ENCODE measurements at places on chromosomes 4 and X. TPM values are rescaled to one million over a fixed set of nuclear protein-coding genes. Genes with fewer than 3 reads are reported as not detected.

The FDCSP gene
- not detected for polyA plus RNA-seq

GRCh38 chr4:97317201-97317600 is 826.1 kb downstream of the STPG2 start:
- no peak for DNase-seq

- no peak for DNase-seq
Observed at GRCh38 chr4:7253837-7254236, 61.5 kb downstream of the SORCS2 start.

GRCh38 chr4:29805245-29805644 is 914.9 kb upstream of the PCDH7 start:
- DNase-seq, result no peak

GRCh38 chrX:18961686-18962085 is 22.2 kb downstream of the PHKA2 start:
- DNase-seq, result no peak

DNA sequence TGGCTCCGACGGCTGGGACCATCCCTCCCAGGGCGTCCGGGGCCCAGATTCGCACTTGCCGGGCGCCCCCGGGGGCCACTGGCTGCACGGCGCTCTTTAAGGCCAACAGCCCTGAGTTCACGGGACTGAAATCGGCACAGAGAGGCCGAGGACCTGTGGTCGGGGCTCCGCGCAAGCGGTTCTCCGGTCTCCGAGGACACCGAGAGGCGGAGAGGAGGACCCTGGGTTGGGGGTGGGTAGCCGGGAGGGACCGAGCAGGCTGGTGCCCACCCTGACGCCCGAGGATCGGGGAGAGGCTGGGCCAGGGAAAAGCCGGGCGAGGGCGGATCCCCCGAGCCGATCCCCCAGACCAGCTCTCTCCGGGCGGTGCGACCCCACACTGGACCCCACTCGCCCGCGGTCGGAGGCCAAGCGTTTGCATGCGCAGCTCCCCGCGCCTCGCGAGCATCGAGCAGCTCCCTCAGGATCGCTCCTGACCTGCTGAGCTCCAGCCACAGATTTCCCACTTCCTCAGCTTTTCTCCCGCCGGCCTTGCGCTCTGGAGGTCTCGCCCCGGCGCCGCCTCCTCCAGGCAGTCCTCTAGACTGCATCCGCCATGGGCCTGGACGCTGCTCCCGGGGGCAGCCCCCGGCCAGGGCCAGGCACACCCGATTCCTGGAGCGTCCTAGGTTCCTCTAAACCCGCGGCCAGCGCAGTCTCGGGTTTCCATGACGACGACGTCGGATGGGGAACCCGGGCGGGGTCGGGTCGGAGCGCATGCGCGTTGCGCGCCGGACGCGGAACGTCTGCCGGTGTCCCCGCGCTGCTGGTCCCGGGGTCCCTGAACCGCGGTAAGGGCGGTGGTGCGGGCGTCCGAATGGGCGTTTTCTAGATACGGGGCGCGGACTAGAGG is 17.6 kb upstream of the NAT8L start:
- DNase-seq, result peak; percentile 82

The NPY1R gene
- 1.6 TPM for polyA plus RNA-seq

- DNase-seq, result no peak
Observed at GRCh38 chr4:149047368-149047767, 605.2 kb upstream of the NR3C2 start.

DNA sequence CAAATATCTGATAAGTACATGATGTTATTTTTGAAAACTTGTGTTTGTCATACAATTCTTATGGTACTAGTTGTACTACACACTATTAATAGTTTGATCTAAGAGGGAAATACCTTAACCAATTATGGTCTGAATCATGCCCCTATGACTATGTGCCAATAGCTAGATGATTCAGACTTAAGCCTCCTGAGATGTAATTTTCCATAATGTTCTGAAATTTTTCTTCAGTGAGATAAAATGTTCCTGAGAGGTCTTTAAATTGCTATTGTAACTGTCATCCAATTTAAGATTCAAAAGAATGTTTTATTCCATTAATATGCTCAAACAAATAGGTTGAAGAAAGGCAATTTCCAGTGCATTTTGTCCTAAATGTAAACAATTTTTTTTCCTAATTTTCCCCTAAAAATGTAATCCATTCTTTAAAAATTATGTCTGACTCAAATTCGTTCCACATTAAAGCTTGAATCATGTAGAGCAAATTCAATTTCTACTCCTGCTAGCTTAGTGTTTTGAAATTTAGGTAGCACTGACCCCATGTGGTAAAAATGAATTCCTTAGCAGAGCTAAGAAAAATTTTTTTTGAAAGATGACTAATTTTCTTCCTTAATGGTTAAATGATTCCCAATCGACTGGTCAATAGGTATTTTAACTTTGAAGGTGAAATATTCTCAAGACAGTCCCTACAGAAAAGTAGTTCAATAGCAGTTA is 49.1 kb downstream of the APOOL start:
- DNase-seq, result no peak

GRCh38 chr4:76867880-76868655 is 29.9 kb downstream of the SOWAHB start:
- no peak for DNase-seq

- DNase-seq, result no peak
Observed at GRCh38 chrX:53795576-53795975, 109.1 kb upstream of the HUWE1 start.

DNA sequence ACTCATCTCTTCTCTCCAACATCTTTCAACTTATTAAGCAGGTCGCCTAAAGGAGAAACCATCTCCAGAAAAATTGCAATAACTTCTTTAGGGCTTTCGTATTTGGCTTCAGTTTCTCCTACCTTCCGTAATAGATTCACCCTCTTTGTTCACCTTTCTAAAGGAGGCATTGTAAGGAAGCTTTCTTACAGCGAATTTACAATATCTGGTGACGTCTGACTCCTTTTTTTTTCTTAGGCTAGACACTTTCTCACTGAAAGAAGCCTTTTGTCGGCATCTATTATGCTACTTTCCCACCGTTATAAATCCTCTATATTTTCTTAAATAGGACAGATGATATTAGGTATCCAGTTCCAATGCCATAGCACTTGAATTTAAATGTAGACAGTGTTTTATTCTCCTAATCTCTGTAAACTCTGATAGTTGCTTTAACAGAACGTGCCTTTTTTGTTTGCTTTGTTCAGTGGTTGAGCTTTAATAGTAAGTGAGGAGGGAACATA is 302.4 kb downstream of the IL1RAPL1 start:
- no peak for DNase-seq

The NSG1 gene
- polyA plus RNA-seq, result 3.8 TPM

The TRAPPC2 gene
- polyA plus RNA-seq, result 5.5 TPM

- DNase-seq, result no peak
Observed at GRCh38 chr4:90219822-90220221, 92.6 kb downstream of the CCSER1 start.
